Dorsolateral prefrontal cortex (tissue), 122 donors: ENCODE measurements at places on chromosomes 3 and 15. TPM values are rescaled to one million over a fixed set of nuclear protein-coding genes. Genes with fewer than 3 reads are reported as not detected.

GRCh38 chr15:59176653-59177316 is 29.9 kb upstream of the LDHAL6B start:
- DNase-seq, result no peak

- DNase-seq, result no peak
Observed at GRCh38 chr3:105466495-105467404, 100.0 kb downstream of the ALCAM start.

DNA sequence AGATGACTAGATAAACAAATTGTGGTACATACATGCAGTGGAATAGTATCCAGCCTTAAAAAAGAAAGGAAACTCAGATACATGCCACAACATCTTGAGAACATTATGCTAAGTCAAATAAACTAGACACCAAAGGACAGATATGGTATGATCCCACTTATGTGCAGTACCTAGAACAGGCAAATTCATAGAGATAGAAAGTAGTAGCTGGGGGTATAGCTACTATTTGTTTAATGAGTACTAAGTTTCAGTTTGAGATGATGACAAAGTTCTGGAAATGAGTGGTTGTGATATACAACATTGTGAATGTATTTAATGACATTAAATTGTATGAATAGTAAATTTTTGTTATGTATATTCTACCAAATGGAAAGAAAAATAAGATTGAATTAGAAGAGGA is 477.2 kb upstream of the CFAP20DC start:
- no peak for DNase-seq

The SLC22A14 gene
- 5.0 TPM for total RNA-seq

GRCh38 chr3:62888778-62889177 is 13.6 kb upstream of the CADPS start:
- DNase-seq, result no peak

The EDC3 gene
- 38.1 TPM for total RNA-seq
